ENCODE measurements at places on chromosomes 2 and 18. TPM values are rescaled to one million over a fixed set of nuclear protein-coding genes. Genes with fewer than 3 reads are reported as not detected.

Gene CNDP1
- polyA plus RNA-seq, result 0.27 TPM

DNA sequence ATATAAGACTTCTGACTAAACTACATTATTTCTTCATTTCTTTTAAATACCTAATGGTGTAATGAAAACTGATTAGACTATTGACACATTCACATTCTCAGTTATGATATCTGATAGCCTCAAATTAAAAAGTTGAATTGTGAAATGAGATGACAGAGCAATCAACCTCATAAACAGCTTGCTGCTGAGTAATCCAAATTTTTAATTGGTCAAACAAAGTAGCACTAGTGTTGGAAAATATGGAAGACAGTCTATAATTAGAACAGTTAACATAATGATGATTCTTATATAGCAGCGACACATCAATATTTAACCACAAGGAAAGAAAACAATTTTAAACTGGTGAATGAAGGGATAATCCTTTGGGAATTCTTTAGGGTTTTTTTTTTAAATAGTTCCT lies 91.9 kb upstream of the LRP1B start:
- H3K36me3 ChIP-seq, result no peaks in the 10 kb centered on the region
- H3K4me3 ChIP-seq, result no peak overlapping the region
- H3K4me1 ChIP-seq, result no peaks in the 10 kb centered on the region
- no peak for DNase-seq
- no peak overlapping the region for H3K27ac ChIP-seq

DNA sequence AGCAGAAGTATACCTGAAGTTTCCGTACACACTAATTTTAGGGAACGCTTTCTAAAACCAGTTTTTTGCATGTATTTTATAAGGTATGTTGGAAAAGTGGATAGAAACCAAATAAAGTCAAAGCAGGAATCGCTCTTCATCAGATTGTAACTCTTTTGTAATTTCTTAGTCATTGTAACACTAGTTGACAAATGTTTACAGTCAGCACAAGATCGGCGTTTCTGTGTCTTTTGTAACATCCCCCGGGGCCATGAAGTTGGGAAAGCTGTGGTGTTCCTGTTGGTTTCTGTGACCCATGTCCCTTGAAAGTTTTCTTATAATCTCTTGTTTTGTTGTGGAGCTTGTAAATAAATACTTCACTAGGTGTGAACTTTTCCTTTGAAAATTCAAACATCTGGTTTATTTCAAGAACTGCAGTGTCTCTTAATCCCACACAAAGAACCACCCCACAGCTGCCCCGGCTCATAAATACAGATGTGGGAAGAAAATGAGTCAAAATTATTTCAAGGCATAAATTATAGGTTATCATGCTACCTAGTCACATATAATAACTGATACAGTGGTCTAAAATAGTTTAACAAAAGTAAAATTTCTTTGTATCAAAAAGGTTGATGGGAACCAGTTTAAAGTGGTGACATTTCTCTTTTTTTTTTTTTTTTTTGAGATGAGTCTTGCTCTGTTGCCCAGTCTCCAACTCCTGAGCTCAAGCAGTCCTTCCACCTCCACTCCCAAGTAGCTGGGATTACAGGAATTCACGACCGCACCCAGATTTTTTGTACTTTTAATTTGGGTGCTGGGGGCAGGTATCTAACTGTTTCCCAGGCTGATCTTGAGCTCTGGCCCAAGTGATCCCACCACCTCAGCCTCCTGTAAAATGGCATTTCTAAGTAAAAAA lies 751 bp upstream of the NMI start:
- H3K27ac ChIP-seq, result peak overlapping the region; percentile 96
- no peak for DNase-seq
- H3K4me3 ChIP-seq, result peak overlapping the region; percentile 56

- no peak overlapping the region for H3K4me3 ChIP-seq
- peaks cover 23% of the 10 kb centered on the region for H3K36me3 ChIP-seq
- H3K4me1 ChIP-seq, result peaks cover 57% of the 10 kb centered on the region
- H3K27me3 ChIP-seq, result no peaks in the 10 kb centered on the region
- H3K27ac ChIP-seq, result peak overlapping the region; percentile 91
- DNase-seq, result peak; percentile 92
Observed at GRCh38 chr2:110101280-110101844, 14.3 kb downstream of the MALL start.

GRCh38 chr18:6865251-6865650 lies 135.7 kb downstream of the ARHGAP28 start:
- no peaks in the 10 kb centered on the region for H3K4me1 ChIP-seq
- no peak overlapping the region for H3K27ac ChIP-seq
- no peaks in the 10 kb centered on the region for H3K27me3 ChIP-seq
- peaks cover 4% of the 10 kb centered on the region for H3K36me3 ChIP-seq
- no peak overlapping the region for H3K4me3 ChIP-seq

- no peak overlapping the region for H3K27ac ChIP-seq
- H3K4me1 ChIP-seq, result no peaks in the 10 kb centered on the region
- no peak overlapping the region for H3K4me3 ChIP-seq
- DNase-seq, result no peak
- peaks cover 37% of the 10 kb centered on the region for H3K36me3 ChIP-seq
- no peaks in the 10 kb centered on the region for H3K27me3 ChIP-seq
Observed at GRCh38 chr18:49926106-49926745, 112.9 kb upstream of the ACAA2 start.

DNA sequence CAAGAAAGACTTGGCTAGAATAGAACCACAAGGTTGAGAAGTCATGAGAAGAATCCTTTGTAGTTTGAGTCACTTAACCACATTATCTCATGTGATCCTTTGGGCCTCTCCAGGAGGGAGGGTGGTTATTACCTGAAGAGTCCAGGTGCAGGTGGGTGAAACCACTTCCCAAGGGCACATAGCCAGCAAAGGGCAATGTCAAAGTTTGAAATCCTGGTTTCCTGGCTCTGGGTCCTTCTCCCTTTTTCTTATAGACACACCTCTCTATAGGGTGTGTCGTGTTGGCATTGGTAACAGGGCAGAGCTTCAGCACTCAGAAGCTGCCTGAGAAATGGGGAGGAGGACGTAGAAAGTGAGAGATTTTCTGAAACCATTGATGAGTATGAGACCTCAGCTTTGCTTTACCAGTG lies 137.9 kb downstream of the MGAT5 start:
- peaks cover 28% of the 10 kb centered on the region for H3K4me1 ChIP-seq
- peak; percentile 77 for DNase-seq
- no peaks in the 10 kb centered on the region for H3K36me3 ChIP-seq
- no peak overlapping the region for H3K4me3 ChIP-seq
